Renal cortex interstitium (tissue), 15 donors: ENCODE measurements at places on chromosomes 5 and 9. TPM values are rescaled to one million over a fixed set of nuclear protein-coding genes. Genes with fewer than 3 reads are reported as not detected.
A peak's percentile ranks its signal among the peaks of the same experiment; 100 is the strongest.

ENC1 gene
- polyA plus RNA-seq: 74.5 TPM

DNA sequence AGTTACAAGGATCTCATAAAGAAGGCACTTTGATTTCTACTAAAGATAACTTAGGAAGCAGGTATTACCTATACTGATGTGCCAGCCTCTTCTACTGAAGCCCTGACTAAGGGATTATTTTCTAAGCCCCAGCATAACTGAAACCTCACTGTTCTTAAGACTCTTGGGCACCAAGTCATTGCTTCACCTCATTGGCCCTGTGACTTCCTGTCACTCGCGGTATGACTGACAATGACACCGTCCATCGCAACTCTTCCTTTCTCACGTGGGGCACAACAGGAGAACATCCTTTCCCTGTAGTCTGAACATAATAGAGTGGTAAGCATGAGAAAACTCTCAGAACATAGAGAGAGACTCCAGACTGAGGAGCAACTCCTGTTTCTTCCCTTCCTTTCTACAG, 6.4 kb downstream of the OR2V2 start:
- no peak for DNase-seq

ELL2 gene
- polyA plus RNA-seq: 17.0 TPM

GRCh38 chr5:174022384-174023095, 23.0 kb upstream of the NSG2 start:
- DNase-seq: no peak

SLC35A4 gene
- 72.4 TPM for polyA plus RNA-seq

DNA sequence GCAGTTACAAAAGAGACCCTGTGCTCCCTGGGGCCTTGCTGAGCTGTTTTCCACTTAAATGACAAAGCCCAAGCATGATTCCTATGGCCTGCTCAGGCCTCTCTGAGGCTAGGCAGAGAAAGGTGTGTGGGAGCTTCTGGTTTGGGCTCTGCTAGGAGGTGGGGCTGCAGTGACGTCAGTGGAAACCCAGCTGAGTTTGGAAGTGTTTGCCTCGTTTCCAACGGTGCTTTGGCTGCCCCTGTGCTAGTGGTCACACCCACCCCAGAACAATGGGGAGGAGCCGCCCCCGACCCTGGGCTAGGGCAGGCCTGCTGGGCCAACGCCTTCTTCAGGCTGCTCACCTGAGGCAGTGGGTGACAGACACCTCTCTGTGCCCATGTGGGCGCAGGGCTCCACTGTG, 10.4 kb downstream of the ANGPTL2 start:
- DNase-seq: no peak

CDC25C gene
- polyA plus RNA-seq: 8.4 TPM

SPINK6 gene
- not detected for polyA plus RNA-seq

GRCh38 chr9:94554439-94555331, at the start of gene PCAT7:
TSS of gene PCAT7 (plus strand) at chr9:94555083.
- no peak for DNase-seq

EGFLAM gene
- 9.6 TPM for polyA plus RNA-seq

- no peak for DNase-seq
These were observed 536.5 kb upstream of the GRIA1 start for GRCh38 chr5:152953788-152954483.

DNA sequence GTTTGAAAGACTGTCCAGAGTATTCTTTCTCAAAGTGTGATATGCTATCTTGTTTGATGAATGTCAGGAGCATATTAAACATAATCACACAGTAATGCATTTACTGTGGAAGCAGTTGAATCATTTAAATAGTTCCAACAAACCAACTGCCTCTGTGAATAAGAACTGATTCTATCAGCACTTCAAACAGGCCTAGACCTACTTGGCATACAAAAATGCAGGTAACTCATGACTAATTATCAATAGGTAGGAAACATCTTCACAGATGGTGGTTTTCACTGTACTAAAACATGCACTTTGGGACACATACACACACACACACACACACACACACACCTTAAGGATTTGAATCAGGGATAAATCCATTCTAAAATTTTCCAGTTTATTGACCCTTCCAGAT, 91.2 kb upstream of the SNX2 start:
- no peak for DNase-seq

DNA sequence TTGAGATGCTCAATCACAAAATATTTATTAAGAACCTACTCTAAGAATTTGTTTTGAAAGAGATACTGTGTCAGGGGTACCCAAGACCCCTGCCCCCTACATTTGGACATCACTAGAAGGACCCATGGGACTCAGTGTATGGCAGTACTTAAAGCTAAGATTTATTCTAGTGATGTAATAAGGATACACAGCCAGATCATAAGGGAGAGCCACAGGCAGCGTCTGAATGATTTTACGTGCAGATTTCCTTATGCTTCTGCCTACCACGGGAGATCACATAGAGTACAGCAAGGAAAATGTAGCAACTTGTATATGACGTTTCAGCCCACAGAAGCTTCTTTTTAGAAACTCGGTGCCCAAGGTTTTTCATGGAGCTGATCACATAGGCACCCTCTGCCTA, 172.9 kb downstream of the DEPDC1B start:
- no peak for DNase-seq

DNA sequence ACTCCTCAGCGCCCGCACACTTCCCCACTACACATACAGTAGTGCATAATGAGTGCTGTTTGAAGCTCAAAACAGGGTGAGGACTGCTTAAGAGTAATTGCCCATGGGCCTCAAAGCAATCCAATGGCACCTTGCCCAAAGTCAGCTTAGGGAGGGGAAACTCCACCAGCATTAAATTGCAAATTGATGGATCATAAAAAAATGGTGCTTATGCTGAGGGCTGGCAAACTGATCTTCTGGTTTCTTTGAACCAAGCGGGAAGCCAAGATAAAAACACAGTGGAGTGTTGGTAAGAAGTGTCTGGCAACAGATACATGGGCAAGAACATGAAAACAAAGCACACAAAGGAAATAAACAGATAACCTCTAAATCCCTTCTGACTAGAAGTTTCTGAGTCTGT, 28.0 kb downstream of the TLE1 start:
- no peak for DNase-seq

DNA sequence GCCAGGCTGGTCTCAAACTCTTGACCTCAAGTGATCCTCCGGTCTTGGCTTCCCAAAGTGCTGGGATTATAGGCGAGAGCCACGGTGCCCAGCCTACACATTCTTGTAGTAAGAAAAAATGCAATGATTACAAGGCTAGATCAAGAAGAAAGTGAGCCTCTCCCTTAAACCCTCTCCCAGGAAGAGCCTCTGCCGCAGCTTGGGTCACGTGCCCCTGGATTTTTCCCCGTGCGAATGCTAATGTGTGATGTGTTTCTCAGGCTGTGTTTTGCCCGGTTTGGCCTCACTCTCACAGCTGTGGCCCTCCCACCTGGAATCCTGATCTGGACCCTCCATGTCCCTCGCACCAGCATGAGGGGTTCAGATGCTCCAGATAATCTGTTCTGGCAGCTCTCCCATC, 6.9 kb downstream of the PLPP7 start:
- DNase-seq: no peak

CREBRF gene
- 20.6 TPM for polyA plus RNA-seq

CDKN2AIPNL gene
- 42.4 TPM for polyA plus RNA-seq

CNTLN gene
- 11.3 TPM for polyA plus RNA-seq

DNA sequence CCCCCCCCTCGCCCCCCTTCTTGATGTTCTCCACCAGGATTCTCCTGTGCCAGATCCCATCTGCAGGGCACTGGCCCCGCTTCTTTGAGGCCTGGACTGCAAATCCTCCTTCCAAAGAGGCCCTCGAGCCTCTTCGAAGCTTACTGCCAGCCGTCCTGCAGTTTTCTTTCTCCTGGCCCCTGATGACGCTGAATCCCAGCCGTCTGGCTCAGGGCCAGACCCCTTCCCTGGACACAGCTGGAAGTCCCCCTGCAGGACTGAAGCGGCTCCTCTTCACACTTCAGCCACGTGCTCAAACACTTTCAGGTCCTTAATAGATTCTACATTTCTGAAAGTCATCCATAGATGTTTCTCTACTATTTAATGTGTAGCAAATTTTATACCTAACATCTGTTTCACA, 121.5 kb downstream of the EHMT1 start:
- peak; percentile 26 for DNase-seq

- DNase-seq: no peak
These were observed 209.8 kb downstream of the CDH12 start for GRCh38 chr5:22643356-22643755.

FOXD1 gene
- 12.7 TPM for polyA plus RNA-seq

CDKN2B-AS1 gene
- polyA plus RNA-seq: 0.08 TPM

ARL14EPL gene
- polyA plus RNA-seq: 0.15 TPM

DNA sequence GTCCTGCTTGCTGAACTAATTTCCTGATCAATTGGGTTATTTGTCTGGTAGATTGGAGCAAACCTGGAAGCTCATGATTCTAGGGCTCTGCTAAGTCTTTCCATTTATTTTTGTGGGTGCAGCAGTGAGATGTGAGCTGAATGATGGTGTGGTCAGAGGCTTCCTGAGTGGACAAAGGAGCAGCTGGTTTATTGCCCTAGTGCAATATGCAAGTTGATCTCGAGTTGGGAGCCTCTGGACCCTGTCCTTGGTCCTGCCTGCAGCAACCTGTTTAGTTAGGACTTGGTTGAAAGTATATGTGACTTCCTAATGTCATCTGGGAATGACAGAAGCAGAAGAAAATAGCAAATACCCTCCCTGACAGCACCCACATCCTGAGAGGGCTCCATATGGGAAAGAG, 4.2 kb upstream of the UNC5A start:
- no peak for DNase-seq

RORB gene
- 0.17 TPM for polyA plus RNA-seq

RICTOR gene
- polyA plus RNA-seq: 31.8 TPM

DNA sequence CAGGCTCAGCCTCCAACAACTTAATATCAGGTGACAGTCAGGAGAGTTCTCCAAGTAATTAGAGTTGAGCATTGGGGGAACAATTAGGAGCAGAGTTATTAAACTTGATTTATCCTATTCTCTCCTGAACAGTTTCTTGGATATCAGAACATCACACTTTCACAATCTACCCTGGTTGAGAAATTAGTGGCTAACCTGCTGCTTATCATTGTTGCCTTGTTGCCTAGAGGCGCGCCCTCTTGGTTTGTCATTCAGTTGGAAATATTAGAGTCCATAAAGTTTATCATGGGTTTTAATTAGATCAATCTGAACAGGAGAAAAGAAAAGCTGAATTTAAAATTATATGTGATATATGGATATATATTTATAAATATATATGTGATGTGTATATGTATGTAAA, 291.1 kb downstream of the CCDC171 start:
- no peak for DNase-seq

GRCh38 chr5:157983906-157984551, 125.1 kb upstream of the CLINT1 start:
- no peak for DNase-seq

DNA sequence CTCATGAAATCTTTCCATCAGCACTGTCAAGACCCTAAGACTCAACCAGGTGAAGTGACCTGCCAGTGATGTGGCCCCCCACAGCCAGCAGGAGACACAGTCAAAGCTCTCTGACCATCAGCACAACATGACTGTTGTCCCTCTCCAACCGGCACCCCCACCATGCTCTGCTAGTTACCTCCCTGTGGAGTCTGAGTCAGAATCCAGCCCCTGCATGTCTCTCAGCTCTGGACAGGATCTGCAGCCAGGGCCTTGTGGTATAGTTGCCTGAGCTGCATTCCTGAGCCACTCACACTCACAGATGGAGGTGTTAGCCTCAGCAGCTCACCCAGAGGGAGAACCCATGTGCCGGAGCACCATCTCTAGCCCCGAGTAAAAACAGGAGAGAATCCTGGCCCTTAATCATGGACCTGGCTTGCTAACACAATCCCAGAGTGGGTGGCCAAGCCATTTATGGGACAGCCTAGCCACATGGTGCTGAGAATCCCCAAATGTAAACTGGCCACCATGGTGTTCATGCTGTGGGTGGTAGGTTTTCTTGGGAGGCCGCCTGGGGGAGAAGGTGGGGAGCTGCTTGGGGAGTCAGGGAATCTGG, 237.8 kb downstream of the PAPPA start:
- no peak for DNase-seq
